ENCODE measurements at places on chromosomes 12 and 14. TPM values are rescaled to one million over a fixed set of nuclear protein-coding genes. Genes with fewer than 3 reads are reported as not detected.
A peak's percentile ranks its signal among the peaks of the same experiment; 100 is the strongest.

DNA sequence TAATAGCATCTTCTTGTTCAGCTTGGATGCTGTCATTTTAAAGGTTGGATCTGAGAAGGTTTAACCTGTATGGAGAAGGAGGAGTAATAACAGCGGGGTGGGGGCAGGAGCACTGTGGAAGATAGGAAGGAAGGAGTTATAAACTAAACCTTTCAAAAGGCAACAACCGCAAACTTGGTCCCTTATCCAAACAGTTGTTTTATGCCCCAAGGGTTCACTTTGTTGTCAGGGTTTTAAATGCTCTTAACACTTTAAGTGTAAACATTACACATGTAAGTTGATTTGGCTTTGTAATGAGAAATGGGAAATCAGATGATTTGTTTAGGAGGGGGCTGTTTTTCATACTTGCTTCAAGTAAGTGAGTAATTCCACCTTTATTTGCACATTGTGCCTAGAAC lies 3.0 kb downstream of the NPAS3 start:
- DNase-seq, result peak; percentile 27

GRCh38 chr14:103886304-103887169 lies 39.2 kb upstream of the PPP1R13B start:
- no peak for DNase-seq

DNA sequence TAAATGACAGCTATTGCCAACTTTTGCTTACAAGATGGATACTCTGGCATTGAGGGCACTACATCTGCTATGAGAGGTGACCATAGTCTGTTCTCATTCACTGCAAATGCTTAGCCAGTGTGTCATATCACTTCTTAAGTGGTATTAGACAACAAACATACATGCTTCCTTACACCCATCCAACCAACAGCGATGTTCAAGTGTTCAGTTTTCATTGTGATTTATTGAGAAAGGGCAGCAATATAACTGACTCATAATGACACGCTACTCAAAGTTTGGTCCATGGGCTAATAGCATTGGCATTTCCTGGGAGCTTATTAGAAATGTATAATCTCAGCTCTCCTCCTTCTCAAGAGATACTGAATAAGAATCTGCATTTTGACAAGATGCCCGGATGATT lies 181.7 kb downstream of the NPAS3 start:
- DNase-seq, result no peak

PHETA1 gene
- 4.2 TPM for total RNA-seq

DNA sequence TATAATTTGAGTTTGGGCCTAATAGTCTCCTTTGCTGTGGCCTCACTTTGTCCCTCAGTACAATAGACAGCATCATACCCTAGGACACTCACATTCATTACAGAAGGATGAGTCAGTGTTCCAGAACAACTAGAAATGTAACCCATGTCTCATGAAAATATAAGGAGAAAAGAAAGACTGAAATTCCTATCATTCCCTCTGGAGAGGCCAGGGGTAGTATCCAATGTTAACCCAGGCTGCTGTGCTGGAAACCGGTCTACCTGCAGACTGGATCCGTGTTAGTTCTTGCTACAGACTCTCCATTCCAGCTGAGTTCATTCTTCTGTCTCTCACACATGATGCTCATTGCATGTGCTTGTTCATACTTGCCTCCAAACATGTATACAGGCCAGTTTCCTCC lies 75.8 kb upstream of the HOXC13 start:
- no peak for DNase-seq

GRCh38 chr12:89845366-89845765 lies 136.7 kb upstream of the ATP2B1 start:
- no peak for DNase-seq

DNA sequence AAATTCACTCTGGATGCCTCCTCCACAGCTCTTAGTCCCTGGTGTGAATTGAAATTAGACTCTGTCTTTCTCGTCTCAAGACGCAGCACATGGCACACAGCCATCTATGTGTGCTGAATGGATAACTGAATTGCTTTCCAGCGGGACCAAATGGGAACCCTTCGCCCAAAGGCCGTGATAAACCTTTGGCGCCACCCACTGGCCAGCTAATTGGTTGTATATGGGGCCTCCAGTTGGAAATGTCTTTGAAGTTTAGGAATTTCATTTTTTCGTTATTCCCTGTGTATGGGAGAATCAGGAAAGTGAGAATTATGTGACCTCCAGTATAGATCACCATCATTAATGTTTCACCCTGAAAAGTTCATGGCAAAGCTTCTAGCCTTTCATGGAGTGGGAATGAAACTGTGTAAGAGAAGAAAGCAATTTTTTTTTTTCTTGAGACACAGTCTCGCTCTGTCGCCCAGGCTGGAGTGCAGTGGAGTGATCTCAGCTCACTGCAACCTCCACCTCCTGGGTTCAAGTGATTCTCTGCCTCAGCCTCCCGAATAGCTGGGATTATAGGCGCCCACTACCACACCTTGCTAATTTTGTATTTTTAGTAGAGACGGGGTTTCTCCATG lies 9.8 kb upstream of the HSP90AA1 start:
- peak; percentile 92 for DNase-seq

CPM gene
- 0.43 TPM for total RNA-seq

GOLGA5 gene
- 22.2 TPM for total RNA-seq

CLEC6A gene
- not detected for total RNA-seq

GRCh38 chr12:45509187-45509586 lies 220.3 kb upstream of the ARID2 start:
- no peak for DNase-seq

CRACR2A gene
- 14.3 TPM for total RNA-seq

OVCH1 gene
- total RNA-seq, result 0.45 TPM

DNA sequence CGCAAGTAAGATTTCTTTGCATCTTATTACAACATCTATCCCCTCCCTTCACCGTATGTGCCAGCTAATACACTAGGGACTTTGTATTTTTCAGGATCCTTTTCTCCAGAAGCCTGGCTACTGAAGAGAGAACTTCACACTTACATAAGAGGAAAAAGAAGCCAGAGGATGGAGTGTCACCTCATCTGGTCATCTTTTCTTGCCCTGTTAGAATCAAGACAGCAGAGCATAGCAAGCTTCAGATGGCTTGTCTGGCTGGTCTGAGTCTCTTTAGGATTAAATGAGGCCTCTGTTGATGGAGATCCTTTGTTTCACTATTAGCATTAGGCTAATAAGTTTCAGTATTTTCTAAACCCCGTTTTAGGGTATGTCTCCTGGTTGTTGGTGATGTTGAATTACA lies 14.4 kb upstream of the AACS start:
- DNase-seq, result no peak

DNA sequence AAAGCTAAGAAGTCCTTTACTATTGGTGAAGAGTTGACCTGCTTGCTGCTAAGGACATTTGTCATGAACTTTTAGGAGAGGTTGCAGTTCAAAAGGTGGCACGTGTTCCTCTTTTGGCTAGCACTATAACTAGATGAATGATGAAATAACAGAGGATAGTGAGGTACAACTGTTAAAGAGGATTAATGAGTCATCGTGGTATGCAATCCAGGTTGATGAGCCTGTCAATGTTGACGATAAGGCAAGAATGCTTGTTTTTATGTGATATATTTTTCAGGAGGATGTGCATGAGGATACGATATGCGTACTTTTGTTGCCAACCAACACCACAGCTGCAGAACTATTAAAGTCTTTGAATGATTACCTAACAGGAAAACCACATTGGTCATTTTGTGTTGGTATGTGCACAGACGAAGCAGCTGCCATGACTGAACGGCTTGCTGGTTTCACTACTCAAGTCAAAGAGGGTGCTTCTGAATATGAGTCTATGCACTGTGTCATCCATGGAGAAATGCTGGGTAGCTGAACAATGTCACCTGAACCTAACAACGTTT lies 10.6 kb downstream of the CEP128 start:
- DNase-seq, result peak; percentile 75

DPPA3 gene
- total RNA-seq, result not detected

EXOC3L4 gene
- total RNA-seq, result not detected

GRCh38 chr12:131785763-131786330 lies 42.3 kb upstream of the MMP17 start:
- DNase-seq, result no peak

- no peak for DNase-seq
These were observed 11.1 kb downstream of the TXNRD1 start for GRCh38 chr12:104226672-104227071.

- peak; percentile 61 for DNase-seq
These were observed 59.3 kb downstream of the C14orf132 start for GRCh38 chr14:96098309-96098998.

DNA sequence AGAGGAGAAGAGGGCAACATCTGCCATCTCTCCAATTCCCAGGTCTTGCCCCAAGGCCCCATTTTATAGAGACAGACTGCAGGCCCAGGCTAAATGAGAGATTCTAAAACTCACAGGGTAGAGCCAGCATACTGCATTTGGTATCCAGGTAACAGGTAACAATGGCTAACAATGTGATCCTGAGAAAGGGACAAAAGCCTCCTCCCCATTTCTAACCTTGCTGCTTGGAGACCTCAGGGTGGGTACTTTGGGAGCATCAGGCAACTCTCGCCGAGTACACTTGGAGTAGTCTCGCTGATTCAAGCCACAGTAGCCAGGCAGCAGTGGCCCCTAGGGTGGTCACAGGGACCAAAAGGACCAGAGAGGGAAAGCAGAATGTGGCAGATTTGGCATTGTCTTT lies 162.6 kb upstream of the PLEKHA5 start:
- no peak for DNase-seq

GRCh38 chr12:116101991-116102390 lies 175.5 kb downstream of the MED13L start:
- DNase-seq, result no peak

GRCh38 chr12:68612202-68612601 lies 1.5 kb downstream of the RAP1B start:
- DNase-seq, result no peak

PAX9 gene
- not detected for total RNA-seq

DNA sequence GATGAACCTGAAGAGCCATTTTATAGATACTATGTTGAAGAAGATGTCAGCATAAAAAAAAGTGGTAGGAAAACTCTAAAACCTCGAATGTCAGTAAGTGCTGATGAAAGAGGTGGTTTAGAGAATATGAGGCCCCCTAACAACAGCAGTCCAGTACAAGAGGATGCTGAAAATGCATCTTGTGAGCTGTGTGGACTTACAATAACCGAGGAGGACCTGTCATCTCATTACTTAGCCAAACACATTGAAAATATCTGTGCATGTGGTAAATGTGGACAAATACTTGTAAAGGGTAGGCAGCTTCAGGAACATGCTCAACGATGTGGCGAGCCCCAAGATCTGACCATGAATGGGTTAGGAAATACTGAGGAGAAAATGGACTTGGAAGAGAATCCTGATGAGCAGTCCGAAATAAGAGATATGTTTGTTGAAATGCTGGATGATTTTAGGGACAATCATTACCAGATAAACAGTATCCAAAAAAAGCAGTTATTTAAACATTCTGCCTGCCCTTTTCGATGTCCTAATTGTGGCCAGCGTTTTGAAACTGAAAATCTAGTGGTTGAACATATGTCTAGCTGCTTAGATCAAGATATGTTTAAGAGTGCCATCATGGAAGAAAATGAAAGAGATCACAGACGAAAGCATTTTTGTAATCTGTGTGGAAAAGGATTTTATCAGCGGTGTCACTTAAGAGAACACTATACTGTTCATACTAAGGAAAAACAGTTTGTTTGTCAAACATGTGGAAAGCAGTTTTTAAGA lies 17.8 kb upstream of the HSPA2 start:
- no peak for DNase-seq

ERBB3 gene
- total RNA-seq, result 38.0 TPM

DNA sequence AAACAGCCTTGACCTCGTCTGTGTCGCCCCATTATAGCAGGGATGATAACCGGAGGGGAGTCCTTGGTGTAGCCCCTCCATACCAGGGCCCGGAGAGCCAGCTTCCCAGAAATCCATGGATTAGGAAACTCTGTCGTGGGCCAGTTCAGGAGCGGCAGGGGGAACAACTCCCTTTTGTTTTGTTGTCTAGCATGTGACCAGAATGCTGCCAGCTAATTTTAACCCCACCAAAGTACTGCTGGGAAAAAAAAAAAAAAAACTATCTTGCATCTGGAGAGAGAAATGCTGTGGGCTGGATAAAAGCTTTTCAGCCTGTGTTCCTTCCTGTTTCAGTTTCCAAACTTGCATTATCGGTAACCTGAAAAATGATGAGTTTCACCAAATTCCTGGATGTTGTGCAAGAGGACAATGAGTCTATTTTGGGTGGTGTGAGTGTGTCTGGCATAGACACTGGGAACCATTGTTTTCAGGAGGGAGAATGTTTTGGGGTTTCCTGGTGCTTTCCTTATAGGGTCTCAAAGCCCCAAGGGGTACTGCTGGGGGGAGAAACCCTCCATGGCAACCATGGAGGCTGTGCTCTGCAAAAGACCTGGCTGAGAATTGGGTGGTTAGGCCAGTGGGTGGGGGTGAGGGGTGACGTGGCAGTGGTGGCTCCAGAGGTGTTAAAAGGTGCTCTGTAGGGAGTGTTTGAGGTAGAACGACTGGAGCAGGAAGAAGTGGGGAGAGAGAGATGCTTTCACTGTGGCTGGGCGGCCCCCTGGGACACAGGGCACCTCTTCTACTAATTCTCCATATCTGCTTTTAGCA lies 14.9 kb upstream of the IRF2BPL start:
- peak; percentile 66 for DNase-seq

DNA sequence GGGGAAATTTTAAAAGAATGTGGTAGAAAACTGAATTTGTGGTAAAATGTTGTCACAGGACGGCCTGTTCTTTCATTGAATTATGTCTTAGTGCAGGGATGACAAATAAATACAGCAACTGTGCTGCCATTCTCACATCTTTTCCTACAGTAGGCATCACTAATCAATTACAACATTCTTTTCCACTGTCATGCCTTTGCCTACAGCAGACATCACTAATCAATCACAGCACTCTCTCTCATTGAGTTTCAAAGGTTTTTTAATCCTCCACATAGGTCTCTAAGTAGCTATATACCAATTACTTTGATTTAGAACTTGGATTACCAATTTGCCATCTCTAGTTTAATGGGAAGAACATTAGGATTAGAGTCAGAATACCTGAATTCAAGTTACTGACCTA lies 30.1 kb downstream of the NTF3 start:
- no peak for DNase-seq

ERP27 gene
- total RNA-seq, result not detected

DNA sequence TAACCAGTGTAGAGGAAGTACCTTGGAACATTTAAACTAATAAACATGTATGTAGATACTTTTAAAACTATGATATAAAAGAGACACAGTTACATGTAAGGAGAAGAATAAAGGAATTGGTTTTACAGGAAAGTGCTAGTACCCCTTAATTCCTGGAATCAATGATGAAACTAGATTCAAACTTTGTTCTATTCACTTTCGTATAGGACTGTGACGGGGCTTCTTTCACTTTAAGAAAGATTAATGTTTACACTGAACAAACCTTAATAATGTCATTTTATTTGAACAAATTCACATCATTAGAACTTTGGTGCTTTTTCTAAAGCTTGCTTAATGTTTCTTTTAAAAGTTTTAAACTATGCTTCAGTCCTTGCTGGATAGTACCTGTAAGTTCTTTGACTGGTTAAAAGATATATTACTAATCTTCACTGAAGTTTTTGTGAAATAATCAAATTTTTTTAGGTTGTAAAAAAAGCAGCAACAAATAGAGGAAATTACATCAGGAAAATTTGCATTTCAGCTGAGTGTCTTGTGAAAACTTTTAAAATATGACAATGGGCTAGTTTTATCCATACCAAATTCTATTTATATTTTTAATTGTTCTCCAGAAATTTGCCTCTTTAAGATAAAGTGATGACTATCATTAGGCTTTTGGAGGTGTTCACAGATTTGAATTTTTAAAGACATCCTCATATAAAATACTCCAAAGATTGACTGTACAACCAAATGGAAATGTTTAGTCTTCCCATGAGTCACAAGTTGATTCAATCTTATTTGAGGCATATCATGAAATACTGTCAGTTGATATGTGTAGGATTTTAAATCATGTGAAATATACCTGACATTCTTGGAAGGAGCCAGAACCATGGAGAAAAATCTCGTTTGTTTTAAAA lies 36.2 kb downstream of the PAPOLA start:
- no peak for DNase-seq

RTL1 gene
- 0.08 TPM for total RNA-seq

Measured in SJCRH30 (cell line).